Neural progenitor cell (in vitro differentiated cells): ENCODE measurements at places on chromosomes 7 and 10.
A peak's percentile ranks its signal among the peaks of the same experiment; 100 is the strongest.

- H3K27me3 ChIP-seq, result no peaks in the 10 kb centered on the region
- H3K4me1 ChIP-seq, result no peaks in the 10 kb centered on the region
- no peak for DNase-seq
- no peak overlapping the region for H3K27ac ChIP-seq
- H3K4me3 ChIP-seq, result no peak overlapping the region
These were observed 721.1 kb upstream of the C7orf33 start for GRCh38 chr7:147869456-147869855.

- H3K27me3 ChIP-seq, result no peaks in the 10 kb centered on the region
- peak overlapping the region; percentile 96 for H3K4me3 ChIP-seq
- no peaks in the 10 kb centered on the region for H3K36me3 ChIP-seq
These were observed 750 bp downstream of the ZNF398 start for GRCh38 chr7:149147752-149148653.

DNA sequence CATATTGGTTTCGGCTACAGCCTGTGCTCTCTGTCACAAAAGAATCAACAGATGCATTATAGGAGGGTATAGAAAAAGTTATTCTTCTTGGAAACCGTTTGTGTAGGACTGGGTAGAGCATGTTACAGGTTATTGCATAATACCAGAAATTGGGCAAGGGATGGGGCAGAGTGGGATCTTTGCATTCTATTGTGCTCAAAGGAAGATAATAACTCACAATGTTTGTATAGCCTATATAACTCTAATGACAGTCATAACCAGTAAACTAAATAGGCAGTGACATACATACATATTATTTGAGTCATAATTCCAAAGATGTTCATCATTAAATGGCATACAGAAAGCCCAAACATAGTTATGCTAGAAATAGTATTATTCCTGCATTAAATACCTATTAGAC lies 179.7 kb downstream of the XPNPEP1 start:
- no peak overlapping the region for H3K4me3 ChIP-seq
- no peak overlapping the region for H3K27ac ChIP-seq
- H3K27me3 ChIP-seq, result no peaks in the 10 kb centered on the region
- no peak for DNase-seq
- no peaks in the 10 kb centered on the region for H3K36me3 ChIP-seq
- H3K4me1 ChIP-seq, result peaks cover 6% of the 10 kb centered on the region

DNA sequence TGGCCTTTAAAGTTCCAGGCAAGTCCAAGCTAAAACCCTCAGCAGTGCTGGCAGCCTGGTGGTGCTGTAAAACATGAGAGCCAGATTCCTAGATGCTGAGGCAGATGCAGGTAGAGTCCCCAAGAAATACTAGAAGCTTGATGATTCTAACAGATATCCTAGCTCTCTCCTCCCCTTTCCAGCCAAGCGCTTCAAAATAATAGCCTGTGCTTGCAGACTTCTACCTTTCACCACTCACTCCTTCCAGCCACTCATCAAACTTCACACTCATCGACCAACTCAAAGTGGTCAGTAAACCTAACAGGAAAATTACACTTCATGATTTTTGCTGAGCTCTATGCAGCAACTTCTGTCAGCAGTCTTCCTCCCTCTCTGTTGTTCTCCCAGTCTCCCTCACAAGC lies 50.2 kb downstream of the LMBR1 start:
- no peaks in the 10 kb centered on the region for H3K27me3 ChIP-seq
- no peak for DNase-seq
- H3K4me3 ChIP-seq, result no peak overlapping the region
- no peak overlapping the region for H3K27ac ChIP-seq
- peaks cover 7% of the 10 kb centered on the region for H3K4me1 ChIP-seq

DNA sequence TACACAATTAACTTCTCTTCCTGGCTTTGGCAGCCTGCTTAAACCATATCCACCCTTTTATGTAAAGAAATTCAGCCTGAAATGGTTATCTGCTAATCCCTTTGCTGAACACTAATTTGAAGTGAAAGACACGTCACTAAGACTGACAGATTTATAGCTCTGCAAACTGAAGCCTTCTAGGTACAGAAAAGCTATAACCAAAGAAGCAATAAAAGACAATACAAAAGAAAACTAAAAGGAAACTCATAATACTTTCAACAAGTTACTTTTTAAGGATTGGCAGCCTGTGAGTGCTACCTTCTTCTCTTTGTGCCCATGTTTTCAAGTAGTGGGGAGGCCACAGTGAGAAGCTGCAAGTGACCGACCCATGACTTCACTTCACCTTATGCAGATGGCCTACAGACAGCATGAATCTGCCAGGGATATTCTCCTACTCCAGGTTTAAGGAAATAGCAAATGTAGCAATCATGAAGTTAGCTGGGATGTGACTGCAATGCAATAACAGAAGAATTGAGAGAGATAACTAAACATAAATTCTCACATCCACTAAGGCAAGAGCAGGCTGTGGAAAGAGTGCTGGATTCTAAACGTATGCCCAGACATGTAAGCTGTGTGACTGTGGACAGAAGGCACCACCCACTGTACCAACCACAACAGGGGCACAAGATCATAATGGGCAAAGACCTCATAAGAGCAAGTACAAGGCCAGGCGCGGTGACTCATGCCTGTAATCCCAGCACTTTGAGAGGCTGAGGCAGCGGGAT lies 10.7 kb upstream of the SPOCK2 start:
- no peaks in the 10 kb centered on the region for H3K36me3 ChIP-seq
- H3K27ac ChIP-seq, result no peak overlapping the region
- no peak overlapping the region for H3K4me3 ChIP-seq
- no peak for DNase-seq

DNA sequence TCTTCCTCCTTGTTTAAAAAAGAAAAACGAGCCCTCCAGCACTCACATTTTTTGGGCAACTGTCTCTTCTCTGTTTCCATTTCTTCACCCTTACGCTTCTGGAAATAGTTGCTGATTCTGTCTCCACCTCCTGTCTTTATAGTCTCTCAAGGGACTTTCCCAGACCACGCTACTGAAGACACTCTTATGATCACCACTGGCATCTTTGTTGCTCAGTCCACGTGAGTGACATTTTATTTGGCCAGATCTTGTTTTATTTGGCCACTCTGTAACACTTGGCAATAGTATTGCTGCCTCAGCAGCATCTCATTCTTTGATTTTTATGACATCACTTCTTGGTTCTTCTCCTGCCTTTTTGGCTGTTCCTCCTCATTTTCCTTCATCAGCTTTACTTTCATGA lies 21.6 kb upstream of the NME8 start:
- H3K4me3 ChIP-seq, result no peak overlapping the region
- no peaks in the 10 kb centered on the region for H3K4me1 ChIP-seq
- H3K36me3 ChIP-seq, result no peaks in the 10 kb centered on the region
- H3K27me3 ChIP-seq, result no peaks in the 10 kb centered on the region

DNA sequence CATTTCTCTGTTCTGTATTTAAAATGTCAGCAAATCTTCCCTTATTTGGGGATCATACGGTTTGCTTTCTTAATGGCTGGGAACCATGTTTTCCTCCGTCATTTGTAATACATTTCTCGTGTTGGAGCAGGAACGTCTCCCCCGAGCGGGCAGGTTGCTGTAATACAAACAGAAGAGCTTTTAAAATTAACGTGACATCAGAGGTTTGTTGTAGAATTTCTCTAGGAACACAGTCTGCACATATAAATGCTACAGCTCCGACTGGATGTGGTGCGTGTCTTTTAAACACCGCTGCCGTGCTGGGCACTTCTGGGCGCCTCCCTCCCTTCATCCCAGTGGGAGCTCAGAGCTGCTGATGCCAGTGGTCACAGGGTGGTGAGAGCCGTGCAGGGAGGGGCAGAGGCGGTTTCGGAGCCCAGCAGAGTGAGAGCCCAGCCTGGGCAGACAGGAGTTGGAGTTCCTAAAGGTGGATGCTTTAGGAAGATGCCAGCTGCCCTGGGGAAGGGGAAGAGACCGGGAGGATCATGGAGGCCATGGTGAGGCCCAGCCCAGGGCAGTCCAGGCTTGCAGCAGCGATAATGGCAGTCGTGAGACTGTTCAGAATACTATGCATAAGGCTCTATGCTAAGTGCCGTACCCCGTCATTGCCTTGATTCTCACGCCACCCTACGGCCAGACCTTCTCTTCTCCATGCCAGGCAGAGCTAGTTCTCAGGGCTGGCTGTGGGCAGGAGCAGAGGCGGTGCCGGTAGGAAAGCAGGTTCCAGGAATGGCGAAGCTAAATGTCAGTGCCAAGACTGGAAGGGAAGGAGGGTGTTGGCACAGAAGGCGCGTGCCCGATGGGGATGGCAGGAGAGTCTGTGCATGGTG lies 96.2 kb downstream of the GLRX3 start:
- no peak overlapping the region for H3K4me3 ChIP-seq
- no peaks in the 10 kb centered on the region for H3K36me3 ChIP-seq
- DNase-seq, result no peak
- no peaks in the 10 kb centered on the region for H3K4me1 ChIP-seq

GRCh38 chr7:26321435-26321834 lies 29.8 kb downstream of the SNX10 start:
- no peak overlapping the region for H3K4me3 ChIP-seq
- no peaks in the 10 kb centered on the region for H3K27me3 ChIP-seq
- H3K4me1 ChIP-seq, result no peaks in the 10 kb centered on the region

DNA sequence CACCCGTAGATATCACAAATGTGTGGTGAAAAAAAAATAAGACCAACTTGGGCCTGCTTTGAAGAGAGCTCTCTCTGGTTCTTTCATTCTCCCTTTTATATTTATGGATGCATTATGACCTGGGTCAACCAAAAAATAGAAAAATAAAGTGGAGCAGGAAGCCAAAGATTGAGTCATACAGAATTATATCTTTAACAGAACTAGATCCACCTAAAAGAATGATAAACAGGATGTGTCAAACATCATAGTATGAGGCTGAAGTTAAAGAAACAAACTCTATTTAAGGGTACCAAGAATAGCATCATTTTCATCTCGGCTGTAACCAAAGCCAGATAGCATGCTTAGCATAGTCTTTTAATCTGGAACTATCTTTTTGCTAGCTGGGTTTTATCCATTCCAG lies 28.8 kb upstream of the NMT2 start:
- H3K36me3 ChIP-seq, result no peaks in the 10 kb centered on the region
- no peak overlapping the region for H3K4me3 ChIP-seq
- no peak for DNase-seq
- H3K27ac ChIP-seq, result no peak overlapping the region
- no peaks in the 10 kb centered on the region for H3K4me1 ChIP-seq

GRCh38 chr10:60384011-60384410 lies 5.7 kb downstream of the ANK3 start:
- peaks cover 16% of the 10 kb centered on the region for H3K4me1 ChIP-seq
- H3K36me3 ChIP-seq, result no peaks in the 10 kb centered on the region
- H3K27me3 ChIP-seq, result no peaks in the 10 kb centered on the region
- no peak for DNase-seq
- no peak overlapping the region for H3K27ac ChIP-seq

DNA sequence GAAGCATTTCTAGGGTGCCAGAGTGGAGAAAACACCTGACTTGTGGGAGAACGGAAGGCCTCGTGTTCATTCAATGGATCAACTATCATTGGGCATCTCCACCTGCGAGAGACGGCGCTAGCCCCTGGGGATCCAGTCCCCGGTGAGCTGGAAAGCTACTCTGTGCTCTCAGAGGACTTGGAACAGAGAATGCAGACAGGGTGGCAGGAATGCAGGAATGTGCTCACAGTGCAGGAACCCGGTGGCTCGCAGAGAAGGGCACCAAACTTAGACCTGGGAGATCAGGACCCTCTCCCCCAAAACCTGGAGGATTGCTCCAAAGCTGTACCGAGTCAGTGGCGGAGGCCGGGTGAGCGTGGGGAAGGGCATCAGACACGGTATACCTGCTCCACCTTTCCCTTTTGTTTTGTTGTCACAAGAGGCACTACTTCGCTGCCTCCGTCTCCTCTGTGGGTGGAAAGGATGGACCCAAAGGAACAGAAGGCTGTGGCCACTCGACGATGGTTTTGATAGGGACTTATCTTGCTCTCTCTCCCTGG lies 569.0 kb upstream of the C7orf33 start:
- H3K4me3 ChIP-seq, result no peak overlapping the region
- DNase-seq, result peak; percentile 12
- peaks cover 24% of the 10 kb centered on the region for H3K4me1 ChIP-seq
- no peak overlapping the region for H3K27ac ChIP-seq
- H3K27me3 ChIP-seq, result no peaks in the 10 kb centered on the region
- no peaks in the 10 kb centered on the region for H3K36me3 ChIP-seq

DNA sequence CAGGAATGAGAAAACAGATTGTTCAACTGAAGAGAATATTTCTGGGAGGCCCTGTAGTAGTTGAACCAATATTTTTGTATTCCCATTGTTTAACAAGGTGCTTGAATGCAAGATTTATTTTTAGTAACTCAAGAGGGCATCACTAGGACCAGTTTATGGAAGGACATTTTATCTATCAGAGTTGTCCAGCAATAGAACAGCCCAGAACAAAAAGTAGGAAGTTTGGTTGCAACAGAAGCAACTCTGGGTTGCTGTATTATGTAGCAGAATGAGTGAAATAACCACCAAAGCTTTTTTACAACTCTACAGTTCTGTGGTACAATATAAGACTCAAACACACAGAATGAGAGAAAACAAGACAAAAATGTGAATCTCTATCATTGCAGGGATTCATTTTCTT lies 34.7 kb downstream of the CPED1 start:
- H3K4me1 ChIP-seq, result peaks cover 6% of the 10 kb centered on the region
- no peaks in the 10 kb centered on the region for H3K36me3 ChIP-seq
- H3K27me3 ChIP-seq, result no peaks in the 10 kb centered on the region
- H3K27ac ChIP-seq, result no peak overlapping the region
- no peak for DNase-seq

DNA sequence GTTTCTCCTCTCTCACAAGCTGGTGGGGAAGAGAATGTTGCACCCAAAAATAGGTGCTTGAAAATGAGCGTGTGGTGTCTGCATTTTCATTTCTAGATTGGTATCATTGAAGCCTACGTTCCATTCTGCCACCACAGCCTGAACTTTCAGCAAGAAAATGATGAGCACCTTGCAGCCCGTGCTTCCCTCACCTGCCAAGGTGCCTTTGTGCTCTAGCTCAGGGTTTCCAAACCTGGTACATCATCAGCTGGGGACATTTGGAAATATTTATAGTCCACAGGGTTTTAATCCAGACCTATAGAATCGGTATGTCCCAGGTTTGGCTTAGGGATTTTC lies 701.2 kb downstream of the AUTS2 start:
- H3K4me3 ChIP-seq, result no peak overlapping the region
- no peaks in the 10 kb centered on the region for H3K36me3 ChIP-seq
- H3K27ac ChIP-seq, result no peak overlapping the region
- no peaks in the 10 kb centered on the region for H3K27me3 ChIP-seq
- H3K4me1 ChIP-seq, result no peaks in the 10 kb centered on the region
- no peak for DNase-seq
